ENCODE measurements at places on chromosomes 1 and 21.

- DNase-seq, result no peak
These were observed 1.3 kb downstream of the KRTAP12-4 start for GRCh38 chr21:44653123-44653522.

GRCh38 chr1:12619792-12620487 lies 1.9 kb upstream of the DHRS3 start:
- DNase-seq, result peak; percentile 87

DNA sequence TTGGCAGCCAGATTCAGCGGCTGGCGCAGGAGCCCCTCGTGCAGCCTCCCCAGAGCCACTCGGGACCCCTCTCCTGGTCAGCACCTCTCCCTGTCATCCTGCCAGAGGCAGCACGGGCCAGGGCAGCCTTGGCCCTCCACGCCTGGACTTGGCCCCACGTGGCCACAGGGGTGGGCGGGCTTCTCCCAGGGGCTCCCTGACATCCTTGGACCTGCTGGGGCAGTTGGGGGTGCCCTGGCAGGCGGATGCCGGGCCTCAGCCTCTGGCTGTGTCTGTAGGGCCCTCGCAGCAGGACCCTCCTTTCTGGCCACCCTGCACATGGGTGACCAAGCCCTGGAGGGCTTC lies 60.2 kb downstream of the MORN1 start:
- no peak for DNase-seq

GRCh38 chr1:43839056-43839455 lies 94.5 kb upstream of the ARTN start:
- DNase-seq, result no peak

DNA sequence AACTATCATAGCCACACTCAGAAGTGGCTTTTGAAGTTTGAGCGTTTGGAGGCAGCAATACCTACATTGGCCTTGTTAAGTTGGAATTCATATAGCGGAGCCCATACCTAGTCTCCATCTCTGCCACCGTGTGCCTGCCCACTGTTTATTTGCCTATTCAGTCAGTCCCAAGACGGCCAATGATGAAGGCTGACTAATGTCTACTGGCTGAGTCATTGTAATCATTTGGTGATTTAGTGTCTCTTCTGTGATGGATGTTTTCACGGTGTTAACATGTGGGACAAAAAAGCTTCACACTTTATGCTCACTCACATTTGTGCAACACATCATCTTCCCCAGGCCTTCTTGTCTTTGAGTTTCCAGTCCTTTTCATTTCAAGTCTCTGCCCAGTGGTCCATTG lies 92.6 kb upstream of the PBX1 start:
- DNase-seq, result no peak

DNA sequence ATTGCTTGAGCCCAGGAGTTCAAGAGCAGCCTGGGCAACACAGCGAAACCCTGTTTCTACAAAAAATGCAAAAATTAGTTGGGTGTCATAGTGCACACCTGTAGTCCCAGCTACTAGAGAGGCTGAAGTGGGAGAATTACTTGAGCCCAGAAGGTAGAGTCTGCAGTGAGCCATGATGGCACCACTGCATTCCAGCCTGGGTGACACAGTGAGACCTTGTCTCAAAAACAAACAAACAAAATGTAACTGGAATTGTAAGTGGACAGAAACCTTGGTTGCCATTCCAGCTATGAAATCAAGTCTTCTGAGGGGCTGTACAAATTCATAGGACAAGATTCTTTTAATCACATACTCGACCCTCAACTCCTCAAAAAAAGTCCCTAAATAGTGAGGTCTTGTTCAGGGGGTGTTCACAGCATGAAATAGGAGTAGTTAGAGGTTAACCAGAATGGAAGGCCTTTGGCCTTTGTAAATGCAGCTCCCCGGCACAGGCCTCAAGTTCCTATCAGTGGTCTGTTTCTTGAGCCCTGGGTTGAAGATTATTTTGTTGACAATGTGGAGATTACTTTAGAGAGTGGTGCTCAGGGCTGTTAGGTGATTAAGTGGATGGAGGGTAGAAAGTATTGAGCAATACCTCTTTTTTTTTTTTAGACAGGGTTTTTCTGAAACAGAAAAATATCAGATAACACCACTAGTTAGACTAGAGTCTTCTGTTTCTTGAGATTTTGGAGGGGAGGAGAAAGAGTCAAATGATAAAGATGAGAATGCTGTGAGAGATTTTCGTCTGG lies 138.7 kb upstream of the ZNF648 start:
- DNase-seq, result no peak

GRCh38 chr1:173478094-173478674 lies 1.0 kb downstream of the PRDX6 start:
- DNase-seq, result peak; percentile 82

GRCh38 chr1:234686035-234686434 lies 76.1 kb upstream of the IRF2BP2 start:
- no peak for DNase-seq

DNA sequence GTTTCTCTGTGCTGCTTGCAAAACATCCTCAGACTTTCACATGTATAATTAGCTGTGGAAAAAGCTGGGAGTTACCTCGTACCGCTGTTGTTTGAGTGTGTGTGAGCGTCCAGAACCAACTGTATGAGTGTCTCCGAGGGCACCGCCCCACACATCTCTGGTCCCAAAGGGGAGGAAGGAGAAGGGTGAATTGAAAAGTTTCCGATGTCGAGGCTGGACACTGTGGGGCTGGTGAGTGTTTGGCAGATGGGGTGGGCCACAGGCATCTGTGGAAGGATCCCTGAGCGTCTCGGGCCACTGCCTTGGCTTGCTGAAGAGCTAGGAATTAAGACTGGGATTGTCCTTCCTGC lies 1.2 kb downstream of the ATP2B4 start:
- no peak for DNase-seq

- DNase-seq, result peak; percentile 99
These were observed 22.7 kb downstream of the PKNOX1 start for GRCh38 chr21:42997053-42997452.

DNA sequence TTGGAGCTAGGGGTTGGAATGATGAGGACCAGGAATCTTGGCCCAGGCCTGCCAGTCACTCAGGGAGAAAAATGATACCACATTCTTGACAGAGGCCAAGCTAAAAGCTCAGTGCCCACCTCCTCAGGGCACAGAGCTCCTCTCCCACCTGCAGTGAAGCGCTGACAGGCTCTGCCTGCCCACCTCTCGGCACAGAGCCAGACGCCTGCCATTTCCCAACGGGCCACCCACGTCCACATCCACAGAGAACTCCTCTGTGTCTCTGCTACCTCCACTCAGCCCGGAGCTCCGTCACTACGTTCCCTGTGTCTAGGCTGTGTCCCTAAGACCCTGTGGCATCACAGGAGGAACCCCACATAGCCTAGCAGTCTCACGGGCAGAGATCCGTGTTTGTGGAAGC lies 60.8 kb downstream of the MRPL37 start:
- no peak for DNase-seq

GRCh38 chr1:2236695-2237677 lies 8.9 kb downstream of the SKI start:
- no peak for DNase-seq

GRCh38 chr1:37951783-37952624 lies 5.2 kb upstream of the INPP5B start:
- no peak for DNase-seq

DNA sequence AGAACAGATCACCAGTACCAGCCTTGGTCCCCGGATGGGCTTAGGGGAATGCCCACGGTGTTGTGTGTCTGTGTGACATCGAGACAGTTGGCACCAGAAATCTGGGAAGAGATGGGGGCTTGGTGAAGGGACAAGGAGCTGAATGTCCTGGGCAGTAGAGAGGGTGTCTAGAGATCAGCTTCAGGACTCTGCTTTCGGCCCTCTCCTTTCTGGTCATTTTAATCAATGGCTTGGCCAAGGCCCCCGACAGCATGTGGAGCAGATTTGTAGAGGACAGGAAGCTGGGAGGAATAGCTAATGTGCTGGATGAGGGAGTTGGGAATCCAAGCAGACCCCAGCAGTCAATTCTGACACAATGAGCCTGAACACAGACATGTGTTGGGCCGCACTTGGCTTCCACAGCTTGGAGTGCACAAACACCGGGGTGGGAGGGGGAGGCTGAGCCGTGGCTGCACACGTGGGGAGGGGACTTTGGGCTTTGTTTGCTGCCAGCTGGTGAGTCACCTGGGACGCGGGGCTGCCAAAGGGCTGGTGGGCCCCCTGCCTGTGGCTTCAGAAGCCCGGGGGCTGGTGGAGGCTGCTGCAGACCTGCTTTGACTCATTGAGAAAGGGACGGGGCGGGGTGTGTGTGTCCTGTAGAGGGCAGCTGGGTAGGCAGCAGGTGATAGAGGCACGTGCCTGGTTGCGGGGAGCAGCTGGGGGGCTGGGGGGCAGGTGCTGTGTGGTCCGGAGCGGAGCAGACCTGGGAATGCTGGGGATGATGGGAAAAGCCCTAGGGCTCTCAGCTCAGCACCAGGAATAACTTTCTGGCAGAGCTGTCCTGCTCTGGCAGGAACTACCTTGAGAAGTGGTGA lies 20.9 kb downstream of the SLC1A7 start:
- peak; percentile 74 for DNase-seq

DNA sequence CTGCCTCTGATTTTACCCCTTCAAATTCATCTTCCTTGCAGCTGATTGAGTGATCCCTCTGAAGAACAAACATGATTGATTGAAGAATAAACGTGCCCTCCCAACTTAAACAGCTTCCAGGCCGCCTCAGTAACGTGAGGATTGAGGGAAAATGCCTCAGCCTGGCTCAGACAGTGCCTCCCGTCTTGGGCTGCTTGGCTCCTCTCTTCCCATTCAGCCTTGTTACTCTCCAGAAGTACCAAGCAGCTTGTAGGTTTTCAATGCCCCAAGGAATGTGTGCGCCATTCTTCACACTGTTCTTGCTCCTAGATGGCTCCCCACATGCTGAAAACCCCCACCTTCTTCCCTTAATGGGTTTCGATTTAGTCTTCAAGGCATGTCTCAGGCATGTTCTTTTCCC lies 51.8 kb downstream of the ST6GALNAC5 start:
- no peak for DNase-seq

GRCh38 chr1:3662080-3662671 lies 9.9 kb downstream of the TP73 start:
- no peak for DNase-seq

DNA sequence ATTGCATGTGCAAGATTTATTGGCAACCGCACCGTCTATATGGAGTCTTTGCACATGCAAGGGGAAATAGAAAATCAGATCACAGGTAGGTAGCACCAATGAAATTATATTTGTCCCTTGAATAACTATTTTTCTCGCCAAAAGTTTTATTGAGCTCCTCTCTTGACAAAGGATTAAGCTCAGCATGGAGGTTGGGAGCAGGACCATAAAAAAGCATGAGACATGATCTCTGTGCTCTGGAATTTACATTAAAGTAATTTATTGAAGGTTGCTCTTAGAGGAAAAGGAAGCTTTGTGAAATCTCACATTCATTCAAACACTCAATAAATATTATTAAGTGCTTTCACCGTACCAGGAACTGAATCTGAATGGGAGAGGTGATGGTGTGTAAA lies 66.0 kb upstream of the UBE2U start:
- DNase-seq, result no peak

GRCh38 chr1:110390096-110390495 lies 730 bp downstream of the SLC16A4 start:
- peak; percentile 89 for DNase-seq

DNA sequence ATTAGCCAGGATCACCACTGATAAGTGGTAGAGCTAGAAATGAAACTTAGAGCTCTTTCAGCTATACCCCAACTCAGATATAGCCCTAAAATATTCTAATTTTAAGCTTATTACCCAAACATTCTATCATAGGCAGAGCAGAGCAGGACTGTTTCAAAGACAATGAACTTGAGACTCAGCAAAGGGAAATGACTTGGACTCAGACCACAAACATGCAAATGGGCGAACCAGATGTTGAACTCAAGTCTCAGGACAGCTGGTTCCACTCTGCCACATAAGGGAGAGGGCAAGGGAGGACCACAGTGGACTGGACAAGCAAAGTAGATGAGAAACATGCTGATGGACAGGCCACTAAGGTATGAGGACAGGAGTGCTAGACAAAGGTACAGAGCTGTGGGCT lies 315.3 kb downstream of the OMA1 start:
- DNase-seq, result no peak

DNA sequence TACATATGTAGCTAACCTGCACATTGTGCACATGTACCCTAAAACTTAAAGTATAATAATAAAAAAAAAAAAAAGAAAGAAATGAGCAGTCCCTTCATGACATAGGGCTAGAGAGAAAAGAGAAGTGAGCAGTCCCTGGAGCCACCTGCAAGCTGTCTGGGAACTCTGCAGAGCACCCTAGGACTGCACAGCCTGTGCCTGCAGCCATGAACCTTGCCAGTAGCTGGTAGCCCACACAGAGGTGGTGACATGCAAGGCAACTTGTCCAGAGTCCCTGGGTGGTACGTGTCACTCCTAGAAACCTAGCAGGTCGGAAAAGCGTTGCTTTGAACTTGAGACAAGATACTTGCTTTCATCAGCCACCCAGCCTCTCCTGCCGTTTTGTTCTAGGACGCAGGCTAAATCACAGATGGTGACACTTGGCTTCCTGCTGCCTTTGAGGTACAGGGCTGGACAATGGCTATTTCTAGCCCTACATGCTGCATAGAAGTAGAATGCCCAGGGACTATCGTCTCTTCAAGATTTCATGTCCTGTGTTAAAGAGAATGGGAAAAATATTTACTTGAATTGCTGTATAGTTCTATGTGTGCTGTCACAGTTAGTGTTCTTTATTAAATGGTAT lies 260.9 kb downstream of the LTN1 start:
- DNase-seq, result no peak
